ENCODE measurements at places on chromosomes 4 and X.

DNA sequence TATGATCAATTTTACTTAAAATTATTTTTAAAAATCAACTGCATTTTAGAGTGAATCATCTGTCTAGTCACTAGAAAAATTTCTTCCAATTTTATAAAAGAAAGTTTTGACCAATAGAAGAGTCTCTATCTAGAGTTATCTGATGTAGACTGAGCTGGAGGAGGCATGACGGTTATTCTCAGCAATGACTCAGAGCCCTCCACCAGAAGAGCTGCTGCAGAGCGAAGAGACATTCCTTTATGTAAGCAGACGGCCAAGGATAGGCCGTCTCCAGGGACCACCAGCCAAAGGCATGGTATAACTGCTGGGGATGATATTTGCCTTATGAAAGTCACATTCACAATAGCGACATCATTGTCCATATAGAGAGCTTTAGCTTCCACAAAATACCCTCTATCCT lies 23.0 kb downstream of the LDB2 start:
- DNase-seq = peak; percentile 90

DNA sequence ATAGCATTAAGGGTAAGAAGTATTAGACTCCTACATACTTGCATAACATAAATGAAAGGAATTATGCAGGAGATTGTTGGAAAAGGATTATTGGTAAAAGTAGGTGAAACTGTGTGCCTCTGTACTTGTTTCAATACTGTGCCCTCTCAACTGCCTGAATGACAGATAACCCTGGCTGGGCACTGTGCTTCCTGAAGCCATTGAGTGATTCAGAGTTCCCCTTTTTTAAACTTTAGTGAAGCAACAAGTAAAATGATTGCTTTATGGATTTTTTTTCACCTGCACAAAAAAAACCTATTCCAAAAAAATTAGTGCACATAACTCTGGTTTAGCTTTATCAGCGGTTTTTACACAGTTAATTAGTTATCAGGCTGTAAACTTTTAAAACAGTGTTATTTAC lies 204.8 kb downstream of the TRAM1L1 start:
- DNase-seq = no peak

- no peak for DNase-seq
Observed at GRCh38 chrX:2828344-2828958, at the start of gene GYG2. GYG2 (plus strand) TSS chrX:2828930; CDS start chrX:2830189, 1,259 bp downstream.

- no peak for DNase-seq
Observed at GRCh38 chr4:143486314-143486713, 27.2 kb upstream of the SMARCA5 start.

DNA sequence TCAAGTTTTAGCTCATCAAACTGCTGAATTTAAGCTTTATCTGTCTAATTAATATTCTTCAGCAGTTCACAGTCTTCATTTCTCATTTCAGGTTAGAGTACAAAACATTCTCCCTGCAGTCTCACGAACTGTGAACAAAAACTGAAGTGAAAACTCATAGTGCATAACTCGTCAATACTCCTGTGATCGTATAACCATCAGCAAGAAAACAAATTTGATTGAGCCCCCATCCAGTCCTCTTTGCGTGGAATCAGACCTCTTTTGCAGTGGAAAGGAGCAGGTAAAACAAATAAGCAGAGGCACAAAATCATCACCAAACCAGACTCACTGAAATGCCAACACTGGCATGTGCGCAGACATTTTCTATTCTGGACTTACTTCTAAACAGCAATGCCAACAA lies 12.7 kb downstream of the ADAM29 start:
- DNase-seq = no peak

All from GM03348 (cell line).